COR-L47 (cell line): ENCODE measurements at places on chromosomes 12 and 14.

DNA sequence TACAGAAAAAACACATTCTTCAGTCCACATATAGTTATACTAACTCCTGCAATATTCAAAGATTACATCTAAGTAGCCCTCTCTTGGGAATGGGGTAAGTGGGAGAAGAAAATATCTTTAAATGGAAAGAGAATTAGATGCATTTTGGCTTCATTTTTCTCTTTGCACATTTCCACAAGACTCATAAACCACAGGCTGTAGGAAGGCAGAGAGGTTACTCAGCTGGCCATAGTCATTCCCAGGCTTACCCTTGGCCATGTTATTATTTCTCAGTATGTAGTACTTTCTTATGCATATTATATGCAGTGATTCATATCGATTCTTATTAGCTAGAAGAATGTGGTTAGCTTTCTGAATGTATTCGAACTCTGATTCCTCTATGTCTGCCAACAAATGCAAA, 92.2 kb downstream of the PTPRR start:
- DNase-seq, result no peak

DNA sequence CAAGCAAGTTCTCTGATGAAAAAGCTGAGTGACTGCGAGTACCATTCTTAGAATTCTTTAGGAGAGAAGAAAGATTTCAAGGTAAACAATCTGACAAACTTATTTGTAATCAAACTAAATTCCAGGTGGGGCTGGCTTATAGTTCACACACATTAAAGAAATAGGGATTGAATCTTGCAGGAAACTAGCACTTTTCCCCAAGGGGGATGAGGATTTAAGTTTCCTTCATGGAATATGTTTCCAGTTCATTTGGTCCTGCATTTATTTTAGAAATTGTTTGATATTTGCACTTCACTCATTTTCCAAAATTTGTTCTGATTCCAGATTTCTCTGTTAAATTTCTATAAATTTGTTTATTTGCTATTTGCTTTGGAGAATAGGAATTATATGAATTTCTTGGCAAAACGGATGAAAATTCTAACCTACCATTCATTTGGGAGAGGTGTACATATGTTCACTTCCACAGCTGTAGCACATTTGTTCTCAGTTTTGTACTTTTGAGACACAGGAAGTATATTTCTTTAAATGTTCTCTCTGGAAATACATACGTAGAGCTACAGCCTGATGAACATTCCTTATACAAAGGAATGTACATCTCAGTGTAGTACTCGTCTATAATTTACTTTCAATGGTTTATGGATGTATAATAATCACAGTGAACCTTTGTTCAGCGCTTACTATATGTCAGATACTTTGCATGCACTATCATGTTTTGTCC, 145.5 kb downstream of the AKAP6 start:
- DNase-seq, result no peak

GRCh38 chr14:25887251-25887878, 710.5 kb downstream of the NOVA1 start:
- no peak for DNase-seq

DNA sequence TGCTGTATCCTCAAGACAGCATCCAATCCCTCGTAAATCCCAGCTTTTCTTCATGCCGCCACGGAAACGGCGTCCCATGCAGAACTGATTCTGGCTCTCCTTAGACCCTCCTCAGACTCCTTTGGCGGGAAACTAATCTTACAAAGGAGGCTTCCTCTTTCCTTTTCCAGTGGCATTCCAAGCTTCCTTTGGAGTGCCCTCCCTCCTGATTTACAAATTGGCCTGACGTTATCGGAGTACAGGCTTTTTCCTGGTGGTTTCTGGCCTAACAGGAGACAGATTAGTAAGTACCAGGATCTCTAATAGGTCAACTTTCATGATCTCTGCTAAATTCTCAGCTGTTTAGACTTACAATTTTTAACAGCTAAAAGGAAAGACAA, 1.3 kb upstream of the ZDHHC17 start:
- no peak for DNase-seq

DNA sequence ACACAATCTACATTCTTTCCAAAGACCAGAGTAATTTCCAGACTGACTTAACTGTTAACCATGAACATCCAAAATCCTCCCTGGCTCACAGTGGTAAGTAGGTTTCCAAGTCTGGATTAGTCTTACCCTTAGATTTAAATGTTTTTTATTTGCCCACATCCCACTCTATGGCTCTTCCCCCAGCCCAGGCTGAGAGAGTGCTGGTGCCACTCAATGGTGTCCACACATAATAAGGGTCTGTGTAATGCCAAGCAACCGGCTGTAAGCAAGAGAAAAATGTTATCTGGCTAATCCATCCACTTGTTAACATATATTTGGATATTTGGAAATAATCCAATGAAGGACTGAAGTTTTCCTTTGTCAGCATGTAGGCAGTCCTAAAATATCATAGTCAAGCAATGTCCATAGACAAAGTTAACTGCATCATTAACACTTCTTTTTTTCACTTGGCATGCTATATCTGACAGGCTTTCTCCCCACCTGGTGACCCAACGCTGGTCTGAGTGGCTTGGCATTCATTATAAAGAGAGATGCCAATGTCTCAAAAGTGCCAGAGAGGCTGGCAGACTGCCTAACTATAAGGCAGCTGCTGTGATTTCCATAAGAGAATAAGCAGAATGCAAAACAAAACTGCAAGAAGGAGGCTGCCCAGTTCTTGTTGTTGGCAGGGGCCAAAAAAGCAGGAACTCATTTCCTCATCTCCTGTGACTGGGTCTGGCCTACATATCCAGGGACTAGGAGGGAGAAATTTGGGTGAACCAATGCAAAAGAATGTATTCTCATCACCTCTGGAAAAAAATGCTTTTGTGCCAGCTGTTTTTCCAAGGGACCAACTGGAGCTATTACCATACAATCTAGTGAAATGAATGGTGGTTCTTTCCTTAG, 13.9 kb upstream of the HOXC13 start:
- DNase-seq, result no peak

GRCh38 chr14:97187916-97188315, 390.7 kb downstream of the VRK1 start:
- no peak for DNase-seq

- DNase-seq, result no peak
Measured at GRCh38 chr14:63892265-63892664, 39.5 kb downstream of the SYNE2 start.

DNA sequence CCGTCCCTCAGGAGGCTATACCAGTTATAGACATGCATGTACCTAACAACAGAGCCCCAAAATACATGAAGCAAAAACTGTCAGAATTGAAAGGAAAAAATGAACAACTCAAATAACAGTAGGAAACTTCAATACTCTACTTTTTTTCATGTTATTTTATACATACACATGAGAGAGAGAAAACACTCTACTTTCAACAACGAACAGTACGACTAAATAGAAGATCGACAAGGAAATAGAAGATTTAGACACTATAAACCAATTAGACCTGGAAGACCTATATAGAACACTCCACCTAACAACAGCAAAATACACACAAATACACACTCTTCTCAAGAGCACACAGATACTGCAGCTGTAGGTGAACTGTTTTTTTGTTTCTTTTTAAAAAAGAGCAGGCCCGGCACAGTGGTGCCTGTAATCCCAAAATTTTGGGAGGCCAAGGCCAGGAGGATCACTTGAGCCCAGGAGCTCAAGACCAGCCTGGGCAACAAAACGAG, 34.7 kb upstream of the PNMA1 start:
- no peak for DNase-seq

DNA sequence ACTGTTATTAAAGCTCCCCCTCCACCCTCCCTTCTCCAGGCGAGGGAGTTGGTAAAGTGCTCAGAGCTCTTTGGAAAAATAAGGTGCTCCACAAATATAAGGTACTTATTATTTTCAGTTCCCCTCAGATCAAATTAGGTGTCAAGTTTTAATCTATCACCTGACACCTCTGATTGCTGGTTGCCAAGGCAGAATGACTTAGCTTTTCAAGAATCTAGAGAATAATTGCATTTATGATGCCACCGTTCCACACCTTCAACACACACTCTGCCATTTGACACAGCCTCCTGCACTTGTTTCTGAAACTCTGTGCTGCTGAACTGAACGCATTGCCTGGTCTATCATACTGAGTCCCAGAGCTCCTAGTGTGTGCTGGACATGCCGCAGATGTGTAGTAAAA, 128.6 kb downstream of the CRACR2A start:
- no peak for DNase-seq

- DNase-seq, result no peak
Measured at GRCh38 chr12:109619002-109619604, 45.5 kb downstream of the MVK start.

- no peak for DNase-seq
Measured at GRCh38 chr12:113005762-113006161, 27.4 kb downstream of the OAS2 start.

DNA sequence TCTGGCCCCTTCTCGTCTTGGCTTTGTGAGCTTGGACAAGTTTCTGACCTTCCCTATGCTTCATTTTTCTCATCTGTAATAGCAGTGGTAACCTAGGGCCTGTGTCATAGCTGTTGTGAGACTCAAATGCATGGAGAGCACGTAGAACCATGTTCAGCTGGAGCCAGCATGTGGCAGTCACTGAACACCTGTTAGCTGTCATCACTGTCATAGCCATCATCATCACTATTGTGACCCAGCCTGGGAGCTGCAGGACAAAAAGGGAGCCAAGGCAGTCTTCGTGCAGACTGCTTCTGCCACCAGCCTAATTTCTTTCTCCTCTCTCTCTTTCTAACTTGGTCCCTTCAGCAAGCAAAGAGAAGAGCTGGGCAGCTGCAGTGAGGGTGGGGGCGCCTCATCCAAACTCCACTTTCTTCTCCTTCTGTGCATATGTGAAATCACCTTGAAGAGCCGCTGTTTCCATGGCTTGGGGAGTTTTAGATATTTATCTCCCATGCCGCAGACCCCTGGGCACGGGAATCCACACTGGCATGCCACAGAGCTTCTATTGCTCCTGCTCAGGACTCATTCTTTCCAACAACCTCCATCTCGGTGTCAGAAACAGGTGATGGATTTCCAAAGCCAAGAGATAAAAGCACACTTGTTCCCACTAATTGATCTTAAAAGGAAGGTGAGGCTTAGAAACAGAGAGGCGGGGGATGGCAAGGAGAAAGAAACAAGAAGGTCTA, 87.0 kb downstream of the SRRM4 start:
- DNase-seq, result no peak

GRCh38 chr14:72606879-72607278, 287.0 kb downstream of the DPF3 start:
- no peak for DNase-seq

- peak; percentile 48 for DNase-seq
Measured at GRCh38 chr14:103257211-103257962, 76.7 kb upstream of the EIF5 start.

- no peak for DNase-seq
Measured at GRCh38 chr14:67719866-67720265, 18.2 kb downstream of the RDH12 start.

DNA sequence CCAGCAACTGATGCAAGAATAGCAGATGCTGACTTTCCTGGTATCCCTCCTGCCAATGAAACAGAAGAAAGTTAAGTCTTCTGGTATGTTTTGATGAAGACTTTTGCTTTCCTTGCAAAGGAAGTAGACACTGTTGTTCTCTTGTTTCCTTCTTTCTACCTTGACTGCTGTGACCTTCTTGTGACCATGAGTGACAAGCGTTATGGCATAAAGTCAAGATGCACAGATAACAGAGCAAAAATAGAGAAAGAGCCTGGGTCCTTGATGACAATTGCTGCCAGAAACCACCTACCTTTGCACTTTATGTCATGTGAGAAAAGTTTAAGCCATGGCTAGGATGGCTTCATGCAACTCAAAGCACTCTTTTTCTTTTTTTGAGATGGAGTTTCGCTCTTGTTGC, 49.2 kb upstream of the LTA4H start:
- no peak for DNase-seq

DNA sequence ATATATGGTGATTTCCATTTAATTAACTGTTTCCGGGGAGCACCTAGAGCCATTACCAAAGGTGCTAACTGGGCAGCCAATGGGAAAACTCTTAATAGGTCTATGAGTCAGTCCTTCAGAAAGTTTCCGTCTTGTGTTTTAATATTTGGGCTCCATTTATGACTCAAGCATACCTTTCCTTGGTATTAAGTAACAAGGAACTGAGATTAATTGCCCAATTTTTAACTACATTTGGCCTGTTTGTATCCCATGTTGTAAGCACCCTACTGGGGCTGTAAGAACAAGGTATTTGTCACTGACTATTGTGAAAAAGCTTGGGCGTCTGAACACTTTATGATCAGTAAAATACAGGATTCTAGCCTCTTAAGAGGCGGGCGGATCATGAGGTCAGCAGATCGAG, 62.8 kb upstream of the FOXN3 start:
- no peak for DNase-seq

- no peak for DNase-seq
Measured at GRCh38 chr14:24483604-24484252, 24.3 kb downstream of the CMA1 start.

DNA sequence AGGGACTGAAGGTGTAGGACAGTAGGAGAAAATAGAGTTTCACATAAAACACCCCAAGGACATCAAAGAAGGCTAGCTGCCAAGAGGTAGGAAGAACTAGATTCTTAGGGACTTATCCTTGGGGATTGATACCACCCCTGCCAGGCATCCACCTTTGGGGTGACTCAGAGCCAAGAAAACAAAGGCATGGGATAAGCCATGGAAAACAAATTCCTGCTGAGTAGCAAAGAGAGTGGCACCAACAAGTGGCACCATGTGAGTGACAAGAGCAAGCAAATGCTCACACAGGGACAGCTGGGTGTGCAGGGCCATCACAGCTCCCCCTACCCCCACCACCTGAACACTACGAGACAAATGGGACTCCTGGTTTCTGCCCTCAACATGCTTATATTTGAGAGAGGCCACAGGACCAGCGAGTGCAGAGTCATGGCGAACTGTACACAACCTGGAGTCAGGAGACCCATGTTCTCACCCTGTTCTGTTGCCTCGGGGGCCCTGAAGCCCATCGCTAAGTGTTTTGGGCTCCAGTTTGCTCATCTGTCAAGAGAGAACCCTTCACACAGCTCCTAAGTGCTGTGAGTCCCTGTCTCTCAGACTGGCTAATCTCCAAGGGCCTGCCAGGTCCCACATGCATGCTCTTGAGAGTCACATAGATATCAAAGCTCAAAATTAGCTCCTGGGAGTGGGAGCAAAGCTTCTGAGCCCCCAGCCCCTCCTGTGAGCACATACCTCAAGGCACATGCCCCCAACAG, 91.9 kb downstream of the DPF3 start:
- DNase-seq, result no peak

GRCh38 chr12:113267621-113268020, 46.4 kb downstream of the TPCN1 start:
- no peak for DNase-seq

DNA sequence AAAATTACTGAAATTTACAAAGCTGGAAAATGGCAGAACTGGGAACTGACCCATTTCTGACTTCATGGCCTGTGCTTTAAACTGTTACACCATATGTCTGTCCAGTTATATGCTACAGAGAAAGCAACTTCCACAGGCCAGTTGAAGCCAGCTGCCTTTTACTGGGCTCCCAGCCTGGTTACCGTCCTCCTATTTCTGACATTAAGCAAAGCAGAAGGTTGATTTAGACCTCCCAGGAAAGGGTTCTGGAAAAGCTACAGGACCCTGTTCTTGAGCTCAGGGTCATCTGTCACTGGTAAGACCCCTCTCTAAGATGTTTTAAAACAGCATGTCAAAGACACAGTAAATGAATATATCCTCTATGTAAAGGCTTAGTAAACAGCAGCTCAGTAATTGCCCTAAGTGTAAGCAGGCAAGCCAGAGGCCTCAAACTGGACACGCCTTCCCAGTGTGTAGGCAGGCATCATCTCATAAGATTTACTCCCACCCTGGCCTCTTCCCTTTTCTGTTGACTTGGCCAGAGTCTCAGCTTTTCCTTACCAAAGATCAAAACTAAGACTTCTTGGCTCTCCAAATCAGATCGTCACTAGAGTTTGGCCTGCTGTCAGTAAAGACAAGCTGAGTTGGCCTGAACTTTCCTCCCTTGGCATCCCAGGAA, 55.4 kb upstream of the RNU6-8 start:
- no peak for DNase-seq
